ENCODE measurements at places on chromosomes 6 and 20.

DNA sequence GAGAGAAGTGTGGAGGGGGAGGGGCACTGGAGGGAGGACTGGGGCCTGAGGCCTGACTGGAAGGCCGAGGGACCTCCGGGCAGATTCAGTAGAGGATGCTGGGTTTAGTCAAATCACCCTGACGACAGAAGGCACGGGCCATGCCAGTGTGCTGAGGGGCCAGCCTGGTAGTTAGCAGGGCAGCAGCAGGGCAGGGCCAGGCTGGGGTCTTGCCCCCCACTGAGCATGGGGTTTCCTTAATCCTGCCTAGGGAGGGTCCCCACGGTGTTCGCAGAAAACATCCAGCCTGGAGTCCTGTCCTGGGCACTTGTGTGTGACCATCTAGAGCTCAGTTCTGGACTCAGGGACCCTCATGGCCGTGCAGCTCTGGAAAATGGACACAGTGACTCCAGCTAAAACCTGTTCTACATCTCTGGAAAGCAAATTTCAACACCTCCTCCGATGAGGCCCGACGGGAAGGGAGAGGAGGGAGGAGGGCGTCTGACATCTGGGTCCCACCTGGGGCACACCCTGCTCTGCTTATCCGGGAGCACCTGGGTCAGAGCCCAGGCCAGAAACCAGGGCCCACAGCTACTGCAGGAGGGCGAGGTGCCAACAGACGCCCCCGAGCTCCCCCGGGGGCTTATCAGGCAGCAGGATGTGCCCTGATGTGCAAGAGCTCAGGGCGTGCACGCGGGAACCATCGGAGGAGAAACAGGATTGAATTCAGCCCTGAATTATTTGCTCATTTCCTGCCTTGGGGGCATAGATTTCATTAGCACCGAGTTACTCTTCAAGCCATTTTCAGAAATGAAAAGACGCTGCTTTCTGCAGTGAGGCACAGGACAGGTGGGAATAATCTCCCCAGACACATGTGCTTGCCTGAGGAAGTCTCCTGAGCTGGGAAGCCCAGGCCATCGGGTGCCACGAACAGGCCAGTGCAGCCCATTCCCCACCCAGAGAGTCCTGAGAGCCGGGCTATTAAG, 78.0 kb upstream of the MPC1 start:
- DNase-seq, result no peak

DNA sequence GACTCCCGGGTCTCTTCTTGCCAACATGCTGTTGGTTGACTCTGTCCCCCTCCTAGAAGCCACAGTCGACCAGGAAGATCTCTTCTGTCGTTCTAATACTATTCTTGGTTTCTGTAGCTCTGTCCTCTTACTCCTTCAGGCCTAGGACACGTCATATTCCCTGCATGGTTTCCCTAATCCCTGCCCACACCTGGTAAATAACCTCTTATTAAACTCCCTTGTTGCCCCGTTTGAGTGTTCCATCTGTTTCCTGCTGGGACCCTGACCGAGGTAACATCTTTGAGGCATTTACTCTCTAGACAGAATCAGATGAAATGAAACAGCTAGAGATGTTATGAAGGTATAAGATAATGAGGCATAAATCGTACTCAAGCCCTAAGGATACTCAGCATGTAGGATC, 68.1 kb downstream of the PLCB4 start:
- DNase-seq, result no peak

DNA sequence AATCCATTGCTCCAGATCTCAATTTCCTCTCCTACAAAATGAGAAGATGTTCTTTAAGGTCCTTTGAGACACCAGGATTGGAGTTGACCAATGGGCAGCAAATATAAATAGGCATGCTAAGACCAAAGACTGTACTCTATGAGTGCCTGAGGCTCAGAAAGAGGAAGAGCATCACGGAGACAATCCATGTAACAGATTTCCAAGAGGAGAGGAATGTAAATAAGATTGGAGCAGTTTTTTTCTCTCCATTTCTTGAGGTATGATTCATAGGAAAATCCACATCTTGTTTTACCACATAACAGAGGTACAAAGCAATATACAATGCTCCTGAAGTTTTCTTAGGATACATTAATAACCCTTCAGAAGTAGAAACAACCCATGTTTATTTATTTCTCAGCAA, 109.8 kb downstream of the UBE3D start:
- no peak for DNase-seq

- no peak for DNase-seq
These were observed 300.2 kb downstream of the UTRN start for GRCh38 chr6:144585217-144585814.

GRCh38 chr6:166305562-166306117, 2.6 kb downstream of the PRR18 start:
- no peak for DNase-seq

DNA sequence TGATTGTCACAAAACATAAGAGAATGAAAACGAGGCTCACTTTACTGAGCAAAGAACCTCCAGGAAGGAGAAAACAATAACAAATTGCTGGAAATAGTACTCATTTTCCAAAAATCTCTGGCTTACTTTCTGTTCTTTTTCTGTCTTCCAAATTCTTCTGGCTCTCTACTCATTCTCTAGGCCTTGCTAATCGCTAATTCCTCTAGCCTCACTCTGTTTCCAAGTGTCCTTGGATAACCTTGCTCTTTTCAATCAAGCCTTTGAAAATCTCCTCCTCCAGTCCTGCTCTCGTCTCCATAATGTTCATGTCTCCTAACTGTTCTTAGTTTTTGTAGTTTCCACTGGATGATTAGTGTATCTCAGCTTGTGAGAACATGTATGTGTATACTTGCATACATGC, 96.2 kb upstream of the MAP7 start:
- no peak for DNase-seq

GRCh38 chr20:62872184-62872847, 10.7 kb upstream of the TCFL5 start:
- DNase-seq, result no peak

DNA sequence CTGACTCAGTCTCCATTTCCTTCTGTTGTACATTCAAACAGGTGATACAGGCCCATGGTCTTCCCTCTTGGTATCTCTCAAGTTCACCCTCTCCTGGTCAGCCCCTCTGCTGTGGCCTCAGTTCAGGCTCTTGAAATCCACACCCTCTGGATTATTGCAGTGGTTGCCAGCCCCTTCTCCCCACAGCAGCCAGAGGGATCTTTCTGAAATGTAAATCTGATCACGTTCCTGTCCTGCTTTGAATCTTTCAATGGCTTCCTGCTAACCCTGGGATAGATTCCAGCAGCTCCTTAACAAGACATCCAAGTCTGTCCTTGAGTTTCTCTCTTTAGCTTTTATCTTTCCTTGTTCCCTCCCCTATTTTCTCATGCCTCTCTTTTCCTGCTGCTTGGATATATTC, 22.2 kb downstream of the CHMP4B start:
- no peak for DNase-seq

DNA sequence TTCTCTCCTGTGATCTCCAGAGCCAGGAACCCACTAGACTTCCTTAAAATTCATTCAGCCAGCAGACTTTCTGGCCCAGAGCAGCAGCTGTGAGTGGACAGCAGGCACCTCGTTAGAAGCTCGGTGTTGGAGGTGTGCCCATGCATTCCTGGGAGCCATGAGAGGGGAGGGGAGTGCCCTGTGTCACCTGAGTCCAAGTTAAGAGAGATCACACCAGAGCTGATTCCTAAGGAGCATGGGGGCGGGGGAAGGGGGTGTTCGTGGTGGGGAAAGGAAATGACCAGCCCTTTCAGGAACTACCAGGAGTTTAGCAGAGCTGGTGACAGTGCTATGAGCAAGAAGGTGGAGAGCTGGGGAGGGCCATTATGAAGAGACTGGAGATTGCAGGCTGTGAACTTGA, 46.9 kb downstream of the GFRA4 start:
- DNase-seq, result no peak

- DNase-seq, result no peak
These were observed 13.1 kb upstream of the RAET1L start for GRCh38 chr6:150038202-150039062.

DNA sequence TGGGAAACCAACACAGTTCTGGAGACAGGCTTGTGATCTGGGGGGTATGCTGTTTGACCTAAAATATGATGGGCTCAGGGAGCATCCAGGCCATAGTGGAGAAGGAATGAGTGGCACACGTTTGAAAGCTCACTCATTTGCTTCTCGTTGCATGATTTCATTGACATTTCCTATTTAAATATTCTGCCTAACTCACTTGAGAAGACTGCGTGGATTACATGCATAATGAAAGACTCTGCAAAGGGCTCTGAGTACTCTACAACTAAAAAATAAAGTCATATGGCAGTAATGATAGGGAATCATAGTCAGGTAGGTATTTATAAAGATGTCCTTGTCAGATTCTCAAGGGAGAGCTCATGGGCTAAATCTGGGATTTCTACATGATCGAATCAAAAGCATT, 117.9 kb downstream of the LAMP5 start:
- no peak for DNase-seq

GRCh38 chr6:163750431-163751031, 336.0 kb downstream of the QKI start:
- no peak for DNase-seq

- no peak for DNase-seq
These were observed 420.1 kb downstream of the GJA1 start for GRCh38 chr6:121855521-121855920.

GRCh38 chr6:37566111-37566949, 66.6 kb upstream of the CCDC167 start:
- DNase-seq, result peak; percentile 84

DNA sequence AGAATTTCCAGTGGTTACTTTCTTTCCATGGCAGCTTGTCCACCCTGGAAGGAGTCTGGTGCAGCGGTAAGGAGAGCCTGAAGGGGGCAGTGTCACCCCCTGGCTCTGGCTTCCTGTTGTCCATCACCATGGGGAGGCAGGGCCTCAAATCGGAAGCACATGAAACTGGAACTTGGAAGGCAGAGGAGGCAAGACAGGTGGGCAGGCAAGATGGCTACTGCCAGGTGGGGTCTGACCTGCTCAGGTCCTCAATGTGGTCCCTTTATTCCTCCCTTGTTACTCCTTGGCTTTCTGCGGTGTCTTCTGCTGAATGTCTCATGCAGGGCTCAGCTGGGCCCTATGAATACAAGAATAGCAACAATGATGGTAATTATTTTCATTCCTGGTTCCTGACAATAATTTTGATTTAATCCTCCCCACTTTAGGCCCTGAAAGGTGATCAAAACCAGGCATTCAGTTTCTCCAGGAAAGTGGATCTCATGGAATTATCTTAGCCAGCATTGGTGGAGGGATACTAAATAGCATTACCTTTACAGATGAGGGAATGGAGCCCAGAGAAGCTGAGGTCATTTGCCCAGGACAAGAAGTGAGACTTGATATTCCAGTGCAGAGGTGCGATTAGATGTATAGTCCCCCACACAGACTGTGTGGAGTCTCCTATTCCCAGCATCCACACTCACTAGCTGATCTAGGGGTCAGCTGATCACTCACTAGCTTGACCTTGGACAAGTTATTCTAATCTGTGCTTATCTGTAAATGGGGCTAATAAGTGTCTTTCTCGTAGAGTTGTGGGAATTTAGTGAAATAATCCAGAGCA, 17.6 kb upstream of the SNAI1 start:
- DNase-seq, result no peak

DNA sequence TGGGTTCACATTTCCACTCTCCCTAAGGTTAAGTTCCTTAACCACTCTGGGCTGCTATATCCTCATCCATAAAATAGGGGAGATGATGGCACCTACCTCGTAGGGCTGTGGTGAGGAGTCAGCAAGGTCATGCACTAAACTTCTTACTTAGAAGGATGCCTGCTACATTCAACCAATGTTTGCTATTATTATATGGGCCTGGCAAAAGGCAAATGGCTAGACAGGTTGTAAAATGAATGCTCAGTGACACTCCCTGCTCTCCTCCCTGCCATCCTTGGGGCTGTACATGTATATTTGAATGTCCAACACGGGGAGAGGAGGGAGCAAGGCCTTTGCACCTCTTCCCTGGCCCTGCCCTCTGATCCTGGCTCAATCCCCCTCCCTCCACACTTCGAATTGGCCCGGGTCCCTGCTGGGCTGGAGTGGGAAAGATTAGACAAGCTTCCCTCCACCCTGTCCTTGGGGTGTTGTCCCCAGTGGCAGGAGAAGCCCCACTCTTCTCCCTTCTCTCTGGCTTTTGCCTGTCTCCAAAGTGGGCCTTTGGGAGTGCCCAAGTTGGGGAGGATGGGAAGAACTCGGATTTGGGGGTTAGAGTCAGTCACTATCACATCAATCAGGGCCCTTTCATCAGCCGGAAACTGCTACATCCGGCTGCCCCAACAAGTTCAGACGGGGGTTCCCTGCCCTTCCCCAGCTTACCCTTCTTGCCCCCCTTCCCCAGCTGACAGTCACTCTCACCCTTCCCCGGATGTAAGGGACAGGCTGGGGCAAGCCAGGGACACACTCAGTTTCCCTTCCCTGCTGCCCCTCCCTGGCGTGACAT, 36.3 kb upstream of the VEGFA start:
- peak; percentile 31 for DNase-seq

DNA sequence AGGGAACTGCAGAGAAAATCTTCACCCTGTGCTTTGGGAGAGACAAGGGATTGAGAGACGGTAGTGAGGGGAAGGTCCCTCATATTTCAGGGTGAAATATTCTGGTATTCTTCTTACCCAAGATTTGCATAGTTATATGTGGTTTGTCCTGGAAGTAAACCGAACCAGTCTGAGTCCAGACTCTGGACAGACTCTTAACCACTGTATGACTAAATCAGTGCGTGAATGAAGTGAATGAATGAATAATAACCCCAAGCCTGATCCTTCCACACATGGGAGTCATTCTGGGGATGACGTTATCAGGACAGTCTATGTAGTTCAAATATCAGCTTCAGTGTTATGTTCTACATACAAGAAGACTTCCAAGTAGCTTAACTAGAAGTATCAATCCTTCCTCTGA, 690.7 kb downstream of the KIF16B start:
- no peak for DNase-seq

DNA sequence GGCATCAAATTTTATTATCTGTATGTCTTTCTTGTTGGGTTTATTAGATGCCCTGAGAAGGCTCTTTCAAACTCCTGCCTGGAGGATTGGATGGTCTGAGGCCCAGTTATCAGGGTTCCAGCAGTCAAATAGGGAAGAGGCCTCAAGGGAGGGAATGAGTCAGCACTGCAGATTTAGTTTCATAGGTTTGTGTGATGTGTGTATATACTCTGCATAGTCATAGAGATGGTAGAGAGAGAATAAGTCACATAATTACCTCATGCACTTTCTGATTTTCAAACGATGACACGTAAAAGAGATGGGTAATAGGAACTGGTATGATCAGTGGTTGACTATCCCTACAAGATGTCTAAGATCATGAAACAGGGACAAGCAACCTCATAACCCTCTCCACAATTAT, 82.1 kb downstream of the ADAT2 start:
- DNase-seq, result no peak

DNA sequence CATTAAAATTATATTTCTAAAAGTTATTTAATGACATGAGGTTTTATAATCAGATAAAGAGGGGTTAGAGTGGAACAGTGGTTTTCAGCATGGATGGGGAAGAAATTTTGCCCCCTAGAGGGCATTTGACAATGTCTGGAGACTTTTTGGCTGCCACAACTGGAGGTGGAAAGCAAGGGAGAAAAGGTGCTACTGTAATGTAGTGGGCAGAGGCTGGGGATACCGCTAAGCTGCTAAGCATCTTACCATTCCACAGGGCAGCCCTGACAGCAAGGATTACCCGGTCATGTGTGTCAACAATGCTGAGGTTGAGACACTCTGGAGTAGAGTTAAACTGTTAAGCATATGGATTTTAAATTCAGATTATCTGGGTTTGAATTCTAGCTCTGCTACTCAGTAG, 52.9 kb upstream of the FABP7 start:
- DNase-seq, result no peak
